Activated T-cell treated with anti-CD3 and anti-CD28 coated beads for 1 hour (primary cell): ENCODE measurements at places on chromosomes 11 and 22.

GRCh38 chr11:96015906-96016565, 92.1 kb upstream of the MTMR2 start:
- no peak for DNase-seq

DNA sequence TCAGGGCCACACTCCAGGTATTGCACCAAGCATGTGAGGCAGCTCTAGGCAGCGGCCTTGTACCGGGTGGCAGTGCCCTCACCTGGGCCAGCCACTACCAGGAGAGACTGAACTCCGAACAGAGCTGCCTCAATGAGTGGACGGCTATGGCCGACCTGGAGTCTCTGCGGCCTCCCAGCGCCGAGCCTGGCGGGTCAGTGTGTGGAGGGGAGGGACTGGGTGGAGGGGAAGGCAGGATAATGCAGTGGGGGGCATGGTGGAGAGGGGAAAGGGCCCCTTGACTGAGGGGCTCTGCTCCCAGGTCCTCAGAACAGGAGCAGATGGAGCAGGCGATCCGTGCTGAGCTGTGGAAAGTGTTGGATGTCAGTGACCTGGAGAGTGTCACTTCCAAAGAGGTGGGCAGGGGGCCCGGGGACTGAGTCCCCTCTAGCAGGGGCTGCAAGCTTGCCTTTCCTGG, 4.2 kb downstream of the SSH3 start:
- no peak for DNase-seq

GRCh38 chr11:26860895-26861294, 133.0 kb upstream of the FIBIN start:
- no peak for DNase-seq

- no peak for DNase-seq
Observed at GRCh38 chr11:117730208-117730800, 66.7 kb downstream of the DSCAML1 start.

- DNase-seq = no peak
Observed at GRCh38 chr11:104526006-104526405, 362.1 kb upstream of the PDGFD start.

DNA sequence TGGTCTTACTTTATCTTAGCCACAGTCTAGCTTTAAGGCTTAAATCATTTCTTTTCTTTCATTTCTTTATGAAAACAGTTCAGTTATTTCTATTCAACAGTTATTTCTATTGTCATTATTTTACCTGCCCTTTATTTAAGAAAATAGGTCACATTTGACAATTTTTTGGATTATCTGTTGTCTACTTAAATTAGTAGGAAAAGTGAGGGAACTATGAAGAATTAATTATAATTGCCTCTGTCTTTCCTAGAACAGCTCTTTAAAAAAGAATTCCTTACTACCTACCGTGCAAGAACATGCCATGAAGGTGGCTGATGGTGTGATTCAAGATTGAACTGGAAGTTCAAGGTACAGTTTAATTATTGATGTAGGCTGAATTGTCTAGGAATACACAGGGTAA, at the start of gene OR4C6:
TSS of gene OR4C6 (plus strand) at position 301 of the 400 bp plus-strand sequence. CDS start 2,966 bp downstream, outside the sequence.
- no peak for DNase-seq

DNA sequence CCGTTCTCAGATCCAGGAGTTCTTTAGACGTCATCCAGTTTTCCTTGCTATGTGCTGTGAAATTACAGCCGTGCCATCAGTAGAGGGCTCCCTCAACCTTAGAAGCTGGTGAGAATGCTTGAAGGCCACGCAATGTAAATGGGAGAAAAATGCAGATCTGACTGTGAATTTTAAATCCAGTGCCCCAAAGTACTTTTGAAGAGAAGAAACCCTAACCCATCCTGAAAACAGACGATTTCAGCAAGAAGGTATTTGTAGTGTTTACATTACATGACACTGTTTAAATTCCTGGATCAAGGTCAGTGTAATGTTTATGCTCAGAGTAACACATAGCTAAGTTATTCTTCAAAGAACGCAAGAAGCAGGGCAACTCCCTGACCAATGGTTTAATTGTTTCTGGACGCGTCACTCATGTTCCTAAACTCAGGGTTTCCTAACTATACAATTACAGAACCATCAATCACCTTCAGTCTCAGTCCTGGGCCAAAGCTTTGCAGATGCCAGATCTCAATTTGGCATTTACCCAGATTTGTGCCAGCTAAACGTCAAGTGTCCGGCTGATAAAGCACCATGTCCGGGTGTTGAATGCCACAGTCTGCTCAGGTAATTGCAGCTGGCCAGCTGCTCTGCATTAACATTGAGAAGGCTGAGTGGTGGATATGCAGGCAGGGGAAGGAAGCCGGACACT, 38.2 kb downstream of the ADAMTS8 start:
- DNase-seq = no peak

- DNase-seq = no peak
Observed at GRCh38 chr11:20029193-20029592, 131.1 kb downstream of the DBX1 start.

- no peak for DNase-seq
Observed at GRCh38 chr11:8728563-8728962, 46.0 kb downstream of the RPL27A start.

GRCh38 chr11:46521961-46522681, 71.7 kb downstream of the AMBRA1 start:
- DNase-seq = no peak

DNA sequence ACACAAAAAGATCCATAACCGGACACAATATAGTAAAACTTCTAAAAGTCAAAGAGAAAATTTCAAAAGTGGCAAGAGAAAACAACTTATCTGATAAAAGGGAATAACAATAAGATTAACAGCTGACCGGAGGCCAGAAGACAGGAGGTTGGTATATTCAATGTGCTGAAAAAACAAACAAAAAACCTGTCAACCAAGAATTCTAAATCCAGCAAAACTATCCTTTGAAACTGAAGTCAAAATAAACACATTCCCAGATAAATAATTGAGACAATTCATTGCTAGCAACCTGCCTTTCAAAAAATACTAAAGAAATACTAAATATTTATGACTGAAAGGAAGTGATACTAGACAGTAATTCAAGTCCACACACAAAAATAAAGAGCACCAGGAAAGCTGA, 101.3 kb downstream of the RELT start:
- no peak for DNase-seq

DNA sequence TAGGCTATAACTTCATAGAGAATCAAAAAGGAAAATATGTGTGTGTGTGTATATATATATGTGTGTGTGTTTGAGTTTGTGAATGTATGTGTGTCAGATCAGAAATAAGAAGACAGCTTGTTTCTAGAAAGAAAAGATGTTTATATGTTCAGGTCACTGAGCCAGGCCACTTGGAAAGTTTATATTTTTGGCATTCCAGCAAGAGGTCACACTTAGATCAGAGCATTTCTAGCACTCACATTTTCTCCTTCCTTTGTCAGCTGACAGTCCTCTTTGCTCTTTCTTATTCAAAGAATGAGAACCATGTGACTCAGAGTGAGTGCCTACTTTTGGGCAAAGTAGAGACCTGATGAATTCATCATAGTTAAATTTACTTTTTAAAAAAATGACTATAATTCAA, 22.9 kb downstream of the RAB38 start:
- no peak for DNase-seq

DNA sequence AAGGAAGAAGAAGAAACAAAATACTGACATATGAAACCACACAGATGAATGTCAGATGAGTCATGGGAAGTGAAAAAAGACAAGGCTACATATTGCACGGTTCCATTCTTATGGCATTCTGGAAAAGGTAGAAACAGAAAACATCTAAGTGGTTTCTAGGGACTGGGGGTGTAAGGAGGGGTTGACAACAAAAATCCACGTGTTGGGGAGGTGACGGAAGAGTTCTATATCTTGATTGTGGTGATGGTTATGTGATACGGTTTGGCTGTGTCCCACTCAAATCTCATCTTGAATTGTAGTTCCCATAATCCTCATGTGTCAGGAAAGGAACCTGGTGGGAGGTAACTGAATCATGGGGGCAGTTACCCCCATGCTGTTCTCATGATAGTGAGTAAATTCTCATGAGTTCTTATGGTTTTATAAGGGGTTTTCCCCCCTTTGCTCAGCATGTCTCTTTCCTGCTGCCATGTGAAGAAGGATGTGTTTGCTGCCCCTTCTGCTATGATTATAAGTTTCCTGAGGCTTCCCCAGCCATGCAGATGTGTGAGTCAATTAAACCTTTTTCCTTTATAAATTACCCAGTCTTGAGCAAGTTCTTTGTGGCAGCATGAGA, 6.4 kb upstream of the ARFGAP3 start:
- no peak for DNase-seq

DNA sequence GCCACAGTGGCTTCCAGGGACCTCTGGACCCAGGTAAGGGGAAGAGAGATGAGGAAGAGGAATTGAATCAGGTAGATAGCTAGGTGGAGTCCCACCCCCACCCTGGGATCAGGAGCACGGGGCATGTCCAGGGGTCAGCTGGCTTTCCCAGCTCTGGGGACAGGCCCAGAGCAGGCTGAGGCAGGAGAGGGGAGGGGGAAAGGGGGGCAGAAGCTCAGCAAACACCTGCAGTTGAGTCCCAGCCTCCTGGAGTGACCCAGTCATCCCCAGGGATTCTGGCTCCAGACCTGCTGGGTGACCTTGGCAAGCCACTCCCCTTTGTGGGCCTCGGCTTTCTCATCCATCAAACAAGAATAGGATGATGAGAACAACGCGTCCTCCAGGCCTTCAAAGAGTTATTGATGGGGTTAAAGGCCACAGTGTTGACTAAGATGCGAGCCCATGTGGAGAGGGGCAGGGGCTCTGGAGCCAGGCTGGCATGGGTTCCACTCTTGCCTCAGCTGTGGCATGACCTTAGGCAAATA, 16.0 kb downstream of the STARD10 start:
- DNase-seq = no peak

- peak; percentile 98 for DNase-seq
Observed at GRCh38 chr11:65890324-65891218, at the start of gene CCDC85B. Gene CCDC85B (plus strand): TSS chr11:65890673. CDS start chr11:65890784, 111 bp downstream.

- no peak for DNase-seq
Observed at GRCh38 chr22:49554296-49554625, 273.4 kb downstream of the BRD1 start.
